ENCODE measurements at places on chromosomes 16 and 17. TPM values are rescaled to one million over a fixed set of nuclear protein-coding genes. Genes with fewer than 3 reads are reported as not detected.

Gene GNG13
- not detected for total RNA-seq

Gene SULT1A4
- 1.9 TPM for total RNA-seq

Gene TBC1D3E
- total RNA-seq = not detected

Gene PPP1R27
- total RNA-seq = 0.65 TPM

Gene GP2
- total RNA-seq = not detected

Gene SAMD14
- 10.8 TPM for total RNA-seq

Gene MT1G
- 0.87 TPM for total RNA-seq

Gene TP53TG3
- not detected for total RNA-seq

Gene RAB37
- not detected for total RNA-seq

Gene DNAI2
- total RNA-seq = not detected

Gene RAB26
- 1.2 TPM for total RNA-seq

Gene DNAH3
- total RNA-seq = not detected

Gene SLC13A2
- total RNA-seq = not detected

Gene C17orf67
- 2.2 TPM for total RNA-seq

Gene KAT2A
- total RNA-seq = 23.6 TPM

Gene CA10
- not detected for total RNA-seq

Gene TNP2
- total RNA-seq = not detected

Gene CBFA2T3
- total RNA-seq = 2.2 TPM

Gene HBA1
- total RNA-seq = not detected

Gene OMG
- total RNA-seq = not detected

Gene FGF11
- total RNA-seq = 30.7 TPM

Gene CDRT15L2
- not detected for total RNA-seq

Gene CNOT1
- 212 TPM for total RNA-seq

Gene CA5A
- total RNA-seq = not detected

Gene SPNS3
- not detected for total RNA-seq

Gene RBBP6
- 44.8 TPM for total RNA-seq

Gene ATP2C2
- 0.29 TPM for total RNA-seq

Gene COL1A1
- 18,656 TPM for total RNA-seq

Gene TP53TG3B
- not detected for total RNA-seq

Gene CMTM1
- total RNA-seq = 6.4 TPM

Gene HIC1
- total RNA-seq = 14.5 TPM

Gene CEMP1
- not detected for total RNA-seq

Gene CLEC10A
- total RNA-seq = not detected

Gene OR3A3
- not detected for total RNA-seq

Gene IKZF3
- total RNA-seq = 0.34 TPM

Gene AANAT
- 0.19 TPM for total RNA-seq

Gene HEXD
- 11.1 TPM for total RNA-seq

Gene RNF213
- 129 TPM for total RNA-seq

Gene CES1
- not detected for total RNA-seq

Gene CLEC3A
- not detected for total RNA-seq

Gene CDC27
- total RNA-seq = 151 TPM

Gene MT1E
- 11.9 TPM for total RNA-seq

Gene ZFPM1
- 8.0 TPM for total RNA-seq

Gene HOXB13
- total RNA-seq = not detected

Gene TSPOAP1
- 0.60 TPM for total RNA-seq

All from astrocyte (in vitro differentiated cells and primary cell).